ENCODE measurements at places on chromosomes 5 and 9.

GRCh38 chr5:128353441-128354107, 184.5 kb downstream of the FBN2 start:
- no peak for DNase-seq

DNA sequence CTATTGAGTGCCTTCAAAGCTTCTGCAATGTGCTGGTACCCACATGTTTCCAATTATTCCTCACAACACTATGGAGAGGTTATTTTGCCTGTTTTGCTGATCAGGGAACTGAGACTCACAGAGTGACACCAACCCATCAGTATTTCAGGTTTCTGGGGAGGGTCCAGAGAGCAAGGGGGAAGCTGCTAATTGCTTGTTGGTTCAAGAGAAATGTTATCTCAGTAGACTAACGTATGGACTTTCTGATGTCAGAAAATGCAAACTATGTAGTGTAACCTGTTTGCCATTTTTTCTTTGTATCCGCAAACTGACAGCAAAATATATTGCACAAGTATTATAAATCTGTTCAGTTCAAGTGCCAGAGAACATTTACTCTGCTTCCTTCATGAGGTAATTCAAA, 108.3 kb upstream of the MSX2 start:
- DNase-seq = no peak

DNA sequence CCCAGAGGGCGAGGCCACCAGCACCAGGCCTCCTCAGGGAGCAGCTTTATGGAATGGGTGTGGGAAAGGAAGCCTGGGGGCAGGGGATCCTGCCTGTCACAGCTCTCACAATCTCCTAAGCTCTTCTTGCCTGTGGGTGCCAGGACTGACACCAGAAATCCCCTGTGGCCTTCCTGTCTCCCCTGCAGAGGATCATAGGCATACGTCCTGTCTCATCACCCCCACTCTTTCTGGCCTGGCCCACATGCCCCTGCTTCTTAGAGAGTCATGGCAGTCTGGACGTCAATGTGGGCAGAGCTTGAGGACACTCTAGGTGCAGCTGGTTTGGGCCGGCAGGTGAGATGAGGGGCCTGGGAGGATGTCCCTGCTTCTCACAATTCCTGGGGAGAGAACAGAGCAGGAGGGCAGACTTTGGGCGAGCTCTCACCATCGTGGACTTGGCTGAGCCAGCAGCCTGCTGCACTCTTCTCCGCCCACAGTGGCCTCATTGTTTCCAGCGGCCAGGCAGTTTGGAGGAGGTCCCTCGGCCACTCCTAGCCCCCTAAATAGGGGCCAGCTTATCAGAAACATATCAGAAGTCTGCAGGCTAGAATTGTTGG, 67.3 kb upstream of the ZFR start:
- no peak for DNase-seq

- DNase-seq = no peak
Measured at GRCh38 chr9:131417264-131418142, 23.6 kb downstream of the PRRC2B start.

GRCh38 chr9:4315582-4316215, 15.8 kb upstream of the GLIS3 start:
- DNase-seq = peak; percentile 83

GRCh38 chr9:26243726-26244125, 565.5 kb upstream of the TUSC1 start:
- DNase-seq = no peak

- no peak for DNase-seq
Measured at GRCh38 chr5:124810396-124811006, 64.1 kb upstream of the ZNF608 start.

GRCh38 chr5:76114179-76114851, 31.1 kb downstream of the SV2C start:
- peak; percentile 80 for DNase-seq

DNA sequence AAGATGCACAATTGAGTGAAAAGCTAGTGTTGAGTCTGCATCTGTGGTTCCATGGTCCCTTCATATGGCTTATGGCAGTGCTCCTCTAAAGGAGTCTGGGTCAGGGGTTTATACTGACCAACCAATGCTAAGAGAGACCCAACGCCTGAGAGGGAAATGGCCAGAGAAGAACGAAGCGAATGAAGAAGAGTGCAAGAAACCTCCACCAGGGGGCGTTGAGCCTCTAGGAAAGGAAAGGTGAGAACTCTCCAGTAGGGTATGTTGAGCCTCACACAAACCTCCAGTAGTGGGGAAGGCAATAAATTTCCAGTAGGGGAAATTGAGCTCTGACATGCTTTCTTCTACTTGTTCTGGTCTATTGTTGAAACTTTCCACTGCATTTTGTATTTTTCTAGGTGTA, 470.6 kb downstream of the PRDM9 start:
- DNase-seq = peak; percentile 10

GRCh38 chr9:110130791-110131416, 77.1 kb downstream of the C9orf152 start:
- no peak for DNase-seq

GRCh38 chr5:133333326-133334150, 278.8 kb downstream of the FSTL4 start:
- DNase-seq = no peak

GRCh38 chr9:133506653-133507038, 18.1 kb downstream of the MYMK start:
- no peak for DNase-seq

DNA sequence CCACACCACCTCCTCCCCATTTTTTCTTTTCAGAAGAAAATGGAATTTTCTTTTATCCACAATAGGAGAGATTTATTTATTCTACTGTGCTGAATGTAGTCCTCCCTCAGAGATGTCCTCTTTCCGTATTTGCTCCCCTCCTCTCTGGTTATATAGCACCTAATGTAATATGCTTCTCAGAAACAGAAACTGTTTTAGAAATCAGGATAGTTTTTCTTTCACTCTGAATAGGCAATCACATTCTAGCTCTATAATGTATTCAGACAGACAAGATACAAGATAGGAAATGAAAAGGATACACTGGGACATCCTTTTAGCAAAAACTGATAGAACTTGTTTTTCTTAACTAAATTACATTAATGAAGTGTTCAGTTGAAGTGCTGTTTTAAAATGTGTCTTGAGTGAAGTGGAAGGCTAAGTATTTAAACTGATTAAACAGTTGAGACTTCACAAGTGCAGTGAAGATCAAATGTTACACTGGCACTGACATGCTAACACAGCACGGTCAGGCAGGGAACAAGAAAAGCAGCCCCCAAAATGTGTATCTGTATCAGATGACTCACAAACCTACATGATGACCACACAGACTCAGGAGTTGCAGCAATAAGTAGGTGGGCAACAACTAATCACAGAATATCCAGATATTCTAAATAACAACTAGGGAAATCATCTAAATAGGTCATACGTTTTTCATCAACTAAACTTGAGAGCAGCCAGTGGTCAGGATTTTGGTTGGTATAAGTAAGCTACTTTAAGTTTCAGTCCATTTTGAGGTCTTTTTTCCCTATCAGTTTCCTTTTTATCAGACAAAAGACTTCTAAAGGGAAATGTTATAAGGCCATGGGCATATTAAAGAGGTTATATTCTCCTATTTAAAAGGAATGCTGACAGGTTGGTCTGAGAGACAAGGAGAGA, 260.4 kb downstream of the MLLT3 start:
- DNase-seq = no peak

DNA sequence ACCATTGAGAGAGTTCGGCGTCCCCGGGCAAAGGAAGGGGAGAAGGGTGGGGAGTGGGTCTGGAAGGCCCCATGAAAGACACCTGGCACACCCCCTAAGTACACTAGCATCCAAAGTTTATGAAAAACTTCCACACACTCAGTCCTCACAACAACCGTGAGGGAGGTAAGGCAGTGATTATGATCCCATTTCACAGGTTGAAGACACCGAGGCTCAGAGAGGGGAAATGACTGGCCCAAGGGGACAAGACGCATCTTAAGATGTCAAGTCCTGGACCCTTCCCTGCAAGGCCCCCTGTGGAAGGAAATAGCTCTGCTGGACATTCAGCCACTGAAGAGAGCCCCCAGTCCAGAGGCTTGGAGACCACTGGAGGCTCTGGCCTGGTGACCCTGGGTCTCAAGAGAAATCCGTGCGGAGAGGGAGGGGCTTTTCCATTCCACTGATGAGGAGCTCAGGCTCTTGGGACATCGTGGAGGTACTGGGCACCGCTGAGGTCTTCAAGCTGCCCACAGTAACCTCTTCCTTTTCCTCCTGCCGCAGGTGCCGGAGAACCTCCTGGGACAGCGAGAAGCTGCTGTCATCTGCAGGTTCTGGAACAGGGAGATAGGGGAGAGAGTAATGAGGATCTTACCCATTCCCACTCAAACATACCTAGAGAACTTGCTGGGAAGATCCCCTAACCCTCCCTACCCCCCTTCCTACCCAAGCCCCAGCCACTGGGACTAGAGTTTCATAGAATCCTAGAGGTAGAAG, 5.2 kb downstream of the SMIM33 start:
- DNase-seq = no peak

GRCh38 chr5:116953251-116953930, 378.8 kb upstream of the SEMA6A start:
- no peak for DNase-seq

GRCh38 chr5:114360357-114360756, 1.5 kb upstream of the KCNN2 start:
- no peak for DNase-seq

DNA sequence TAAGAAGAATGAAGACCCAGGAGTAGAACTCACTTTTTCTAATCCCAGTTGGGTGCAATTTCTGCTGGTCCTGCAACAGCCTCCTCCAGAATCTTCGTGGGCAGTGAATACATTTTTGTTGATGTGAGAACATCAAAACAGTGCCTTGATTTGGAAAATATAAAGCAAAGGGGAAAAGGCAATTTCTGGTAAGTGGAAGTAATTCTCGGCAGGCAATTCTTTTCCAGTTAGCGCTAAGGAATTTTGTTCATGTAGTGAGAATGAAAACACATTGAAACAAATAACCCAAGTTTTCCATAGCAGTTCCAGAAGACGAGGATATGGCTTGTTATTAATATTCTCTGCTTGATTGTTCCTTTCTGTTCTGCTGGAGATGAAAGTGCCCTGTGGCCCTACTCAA, 178.7 kb downstream of the SPATA31D1 start:
- DNase-seq = no peak

DNA sequence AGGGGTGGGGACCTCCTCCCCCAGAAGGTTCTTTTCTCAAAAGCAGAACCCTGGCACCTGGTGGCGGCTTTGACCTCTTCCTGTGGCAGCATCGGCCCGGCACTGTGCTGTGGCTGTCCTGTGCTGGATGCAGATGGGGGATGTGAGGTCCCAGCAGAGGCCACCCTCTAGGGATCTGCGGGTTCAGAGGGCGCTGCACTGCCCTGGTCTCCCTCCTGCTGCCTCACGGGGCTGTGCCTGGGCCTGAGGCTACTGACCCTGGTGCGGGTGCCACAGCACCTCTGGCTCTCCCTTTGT, 76.6 kb upstream of the CACNA1B start:
- no peak for DNase-seq

- DNase-seq = peak; percentile 92
Measured at GRCh38 chr9:137550231-137550621, at the start of gene PNPLA7. TSS of gene PNPLA7 (minus strand) at chr9:137550402. CDS start at chr9:137550197, 205 bp downstream.

Measured in transverse colon (tissue), 4 donors.